ENCODE measurements at places on chromosomes 1 and 21.
A peak's percentile ranks its signal among the peaks of the same experiment; 100 is the strongest.

- peak; percentile 71 for DNase-seq
Measured at GRCh38 chr21:40049031-40049930, 182.0 kb downstream of the PCP4 start.

DNA sequence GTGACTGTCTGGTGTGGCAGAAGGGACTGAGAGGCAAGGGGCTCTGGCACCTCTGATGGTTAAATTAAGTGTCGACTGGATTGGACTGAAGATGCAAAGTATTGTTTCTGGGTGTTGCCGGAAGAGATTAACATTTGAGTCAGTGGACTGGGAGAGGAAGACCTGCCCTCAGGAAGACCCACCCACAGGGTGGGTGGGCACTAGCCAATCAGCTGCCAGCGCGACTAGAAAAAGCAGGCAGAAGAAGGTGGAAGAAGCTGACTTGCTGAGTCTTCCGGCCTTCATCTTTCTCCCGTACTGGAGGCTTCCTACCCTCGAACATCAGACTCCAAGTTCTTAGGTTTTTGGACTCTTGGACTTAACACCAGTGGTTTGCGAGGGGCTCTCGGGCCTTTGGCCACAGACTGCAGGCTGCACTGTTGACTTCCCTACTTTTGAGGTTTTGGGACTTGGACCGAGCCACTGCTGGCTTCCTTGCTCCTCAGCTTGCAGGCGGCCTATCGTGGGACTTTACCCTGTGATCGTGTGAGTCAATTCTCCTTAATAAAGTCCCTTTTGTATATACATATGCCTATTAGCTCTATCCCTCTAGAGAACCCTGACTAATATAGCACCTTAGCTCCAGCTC, 79.6 kb downstream of the KAZN start:
- DNase-seq: no peak

DNA sequence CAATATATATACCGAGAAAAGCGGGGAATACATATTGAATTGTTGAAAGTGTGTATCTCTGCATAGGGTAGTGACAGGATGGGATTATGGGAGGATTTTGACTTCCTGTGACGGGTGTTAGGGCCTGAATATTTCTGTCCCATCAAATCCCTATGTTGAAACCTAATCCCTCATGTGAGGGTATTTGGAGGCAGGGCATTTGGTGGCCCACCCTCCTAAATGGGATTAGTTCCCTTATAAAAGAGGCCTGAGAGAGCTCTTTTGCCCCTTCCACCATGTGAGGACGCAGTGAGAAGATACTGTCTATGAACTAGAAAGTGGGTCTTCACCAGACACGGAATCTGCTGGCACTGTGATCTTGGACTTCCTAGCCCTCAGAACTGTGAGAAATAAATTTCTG, 137.3 kb downstream of the ZSCAN20 start:
- DNase-seq: no peak

GRCh38 chr1:35451125-35451528, 106.1 kb downstream of the KIAA0319L start:
- peak; percentile 70 for DNase-seq

DNA sequence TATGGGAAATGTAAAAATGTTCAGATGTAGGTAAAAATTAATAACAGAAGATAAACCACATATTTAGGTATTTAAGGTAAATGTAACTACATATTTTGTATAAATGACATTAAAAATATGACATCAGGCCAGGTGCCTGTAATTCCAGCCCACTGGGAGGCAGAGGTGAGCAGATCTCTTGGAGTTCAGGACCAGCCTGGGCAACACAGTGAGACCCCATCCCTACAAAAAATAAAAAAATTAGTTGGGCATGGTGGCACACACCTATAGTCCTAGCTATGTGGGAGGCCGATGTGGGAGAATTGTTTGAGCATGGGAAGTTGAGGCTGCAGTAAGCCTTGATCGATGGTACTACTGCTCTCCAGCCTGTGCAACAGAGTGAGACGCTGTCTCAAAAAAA, 216.5 kb downstream of the SPATA17 start:
- no peak for DNase-seq

DNA sequence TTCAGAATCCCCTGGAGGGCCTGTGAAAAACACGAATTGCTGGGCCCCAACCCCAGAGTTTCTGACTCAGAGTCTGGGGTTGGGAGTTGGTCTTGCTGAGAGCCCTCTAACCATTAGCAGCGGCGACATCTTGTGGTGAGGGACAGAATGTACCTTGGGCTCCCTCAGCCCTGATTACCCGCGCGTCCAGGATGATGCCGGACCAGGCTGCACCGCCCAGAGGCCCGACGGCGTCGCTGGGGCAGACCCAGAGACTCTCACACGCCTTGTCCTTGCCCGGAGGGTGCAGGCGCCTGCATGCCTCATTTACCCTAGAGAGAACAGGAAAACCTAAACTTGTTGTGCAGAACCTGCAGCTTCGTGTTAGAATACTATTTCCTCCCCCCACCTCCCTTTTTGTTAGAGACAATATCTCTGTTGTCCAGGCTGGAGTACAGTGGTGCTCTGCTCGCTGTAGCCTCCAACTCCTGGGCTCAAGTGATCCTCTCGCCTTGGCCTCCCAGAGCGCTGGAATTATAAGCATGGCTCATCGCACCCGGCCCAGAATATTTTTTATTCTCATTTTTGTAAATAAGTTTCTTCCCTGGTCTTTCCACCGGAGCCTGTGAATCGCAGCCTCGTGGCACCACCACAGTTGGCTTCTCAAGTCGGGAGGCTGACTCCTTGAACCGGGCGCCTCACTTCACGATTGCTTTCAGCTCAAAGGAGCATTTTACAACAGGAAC, 22.2 kb upstream of the RD3 start:
- DNase-seq: peak; percentile 88

- no peak for DNase-seq
Measured at GRCh38 chr1:156866249-156866909, 5.7 kb downstream of the NTRK1 start.

DNA sequence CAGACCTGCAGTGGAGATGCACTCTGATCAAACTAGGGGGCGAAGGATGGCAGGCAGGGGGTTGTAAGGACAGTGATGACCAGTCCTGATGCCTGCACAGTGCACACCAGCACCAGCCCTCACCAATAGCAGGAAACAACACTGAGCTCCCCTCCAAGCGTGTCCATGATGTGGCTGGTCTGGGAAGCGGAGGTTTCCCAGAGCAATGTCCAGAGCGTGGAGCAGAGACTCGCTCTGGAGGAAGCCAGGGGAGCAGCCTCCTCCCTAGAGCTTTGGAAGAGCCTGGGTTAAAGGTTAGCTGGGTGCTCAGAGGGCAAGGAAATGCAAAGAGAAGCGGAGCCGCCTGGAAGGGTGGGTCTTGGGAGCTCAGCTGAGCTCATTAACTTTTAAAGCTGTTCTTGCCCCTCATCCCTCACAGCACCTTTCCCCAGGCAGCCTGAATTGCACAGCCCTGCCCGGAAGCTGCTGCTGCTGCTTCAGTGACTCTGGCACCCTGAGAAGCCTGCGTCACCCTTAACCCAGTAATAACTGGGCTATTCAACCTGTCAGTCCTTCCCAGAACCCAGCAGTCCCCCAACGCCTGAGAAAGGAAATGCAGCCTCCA, 162.2 kb upstream of the RAB4A start:
- peak; percentile 32 for DNase-seq

- no peak for DNase-seq
Measured at GRCh38 chr1:29642519-29642918, 406.2 kb downstream of the PTPRU start.

DNA sequence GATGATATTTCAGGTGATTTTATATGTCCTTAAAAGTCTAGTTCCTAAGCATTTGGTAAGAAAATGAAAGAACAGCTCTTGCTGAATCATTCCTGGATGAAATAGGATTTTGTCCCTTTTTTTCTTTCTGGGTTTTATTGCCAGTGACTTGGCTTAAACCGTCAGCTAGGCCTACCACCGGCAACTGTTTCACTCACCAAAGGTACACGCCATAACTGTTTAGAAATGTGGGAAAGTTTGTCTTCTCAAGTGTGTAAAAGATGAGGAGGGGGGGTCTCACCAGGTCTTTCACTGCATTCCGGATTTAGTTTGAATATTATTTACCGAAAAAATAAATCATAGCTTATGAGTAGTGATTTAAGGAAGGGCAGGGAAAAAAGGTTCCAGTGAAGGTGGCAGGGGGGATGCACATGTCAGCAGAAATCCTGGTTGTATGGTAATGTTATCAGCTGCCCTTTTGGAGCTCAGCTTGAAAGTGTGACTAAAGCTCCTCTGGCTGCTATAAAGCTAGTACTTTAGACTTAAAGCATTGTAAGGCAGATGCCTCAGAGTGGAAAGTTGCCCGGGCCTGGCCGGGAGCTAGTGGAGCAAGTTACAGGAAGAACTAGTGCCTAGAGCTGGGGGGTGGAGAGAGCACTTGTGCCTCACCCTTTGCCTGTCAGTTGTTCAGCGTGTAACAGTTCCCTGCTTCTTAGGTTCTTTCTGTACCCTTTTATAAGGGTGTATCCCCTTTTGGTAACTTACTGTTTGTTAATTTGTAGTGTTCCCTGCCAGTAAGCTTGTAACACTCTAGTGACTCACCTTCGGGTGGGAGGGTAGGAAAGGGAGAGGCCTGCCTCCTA, 3.1 kb downstream of the ATP1A1 start:
- DNase-seq: peak; percentile 85

GRCh38 chr1:67256291-67257172, 51.1 kb upstream of the IL12RB2 start:
- no peak for DNase-seq

DNA sequence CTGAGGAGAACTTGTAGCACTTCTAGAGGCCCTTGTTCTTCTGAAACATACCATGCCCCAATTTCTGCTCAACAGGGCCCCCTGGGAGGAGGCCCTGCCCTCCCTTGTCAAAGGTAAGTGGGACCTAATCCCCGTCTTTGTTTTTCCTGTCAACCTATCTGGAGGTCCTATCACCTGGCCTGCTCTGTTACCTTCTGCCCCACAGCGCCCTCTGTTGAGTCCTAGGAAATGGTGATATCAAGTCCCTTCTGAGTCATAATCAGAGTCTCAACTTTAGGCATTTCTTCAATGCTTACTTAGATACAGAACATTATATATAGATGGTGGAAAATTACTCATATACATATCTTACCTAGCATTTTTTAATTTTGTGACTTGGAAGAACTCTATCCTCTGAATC, 28.2 kb upstream of the FCRL4 start:
- no peak for DNase-seq

GRCh38 chr1:9551984-9552383, 12.7 kb downstream of the SLC25A33 start:
- DNase-seq: no peak

- DNase-seq: no peak
Measured at GRCh38 chr1:178871551-178872320, 859 bp upstream of the ANGPTL1 start.

- DNase-seq: peak; percentile 89
Measured at GRCh38 chr1:31306278-31306677, 9.4 kb downstream of the ZCCHC17 start.

DNA sequence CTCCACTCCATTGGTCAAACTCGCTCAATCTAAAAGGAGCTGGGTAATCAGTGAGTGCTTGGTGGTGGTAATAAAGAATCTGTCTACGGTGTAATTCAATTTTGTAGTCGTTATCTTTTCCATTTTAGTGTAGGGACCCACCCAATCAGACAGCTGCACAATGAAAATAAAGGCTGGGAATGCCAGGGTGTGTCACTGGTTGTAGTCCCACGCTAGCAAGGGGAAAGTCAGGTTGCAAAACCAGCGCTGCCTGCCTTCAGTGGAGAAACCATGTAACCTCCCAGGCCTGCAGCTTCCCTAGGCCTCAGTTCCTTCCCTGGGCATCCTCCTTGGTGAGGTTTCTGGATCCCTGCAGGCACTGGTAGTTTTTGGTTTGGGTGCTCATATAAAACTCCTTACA, 49.4 kb upstream of the PPP2R5A start:
- no peak for DNase-seq

DNA sequence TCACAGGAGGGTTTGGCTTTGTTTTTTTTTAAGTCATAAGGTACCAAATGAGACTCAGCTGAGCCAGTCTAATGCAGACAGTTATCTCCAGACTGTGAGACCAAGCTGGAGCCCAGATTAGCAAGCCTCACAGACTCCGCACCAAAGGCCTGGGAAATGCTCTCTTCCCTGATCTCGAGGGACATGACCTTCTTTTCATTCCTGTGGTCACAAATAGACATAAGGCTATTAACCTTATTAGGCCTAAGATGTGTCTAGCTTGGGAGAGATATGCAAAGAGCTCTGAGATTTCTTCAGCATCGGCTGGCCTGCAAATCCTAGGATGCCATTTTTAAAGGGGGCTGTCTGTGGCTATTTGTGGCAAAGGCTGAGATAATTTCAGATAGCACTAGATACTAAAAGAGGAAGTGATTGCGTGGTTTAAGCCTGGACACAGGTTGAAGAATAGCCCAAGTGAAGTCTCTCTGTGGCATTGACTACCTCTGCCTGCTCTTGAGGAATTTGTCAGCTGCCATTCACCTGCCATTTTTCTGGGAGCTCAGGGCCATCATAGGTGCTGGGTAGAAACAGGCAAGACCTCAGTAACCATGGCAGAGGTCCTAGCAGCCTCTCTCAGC, 301.3 kb downstream of the SIPA1L2 start:
- DNase-seq: no peak

GRCh38 chr21:37548521-37548981, 182.0 kb downstream of the DYRK1A start:
- no peak for DNase-seq

- no peak for DNase-seq
Measured at GRCh38 chr1:191176131-191176530, 698.5 kb upstream of the BRINP3 start.

DNA sequence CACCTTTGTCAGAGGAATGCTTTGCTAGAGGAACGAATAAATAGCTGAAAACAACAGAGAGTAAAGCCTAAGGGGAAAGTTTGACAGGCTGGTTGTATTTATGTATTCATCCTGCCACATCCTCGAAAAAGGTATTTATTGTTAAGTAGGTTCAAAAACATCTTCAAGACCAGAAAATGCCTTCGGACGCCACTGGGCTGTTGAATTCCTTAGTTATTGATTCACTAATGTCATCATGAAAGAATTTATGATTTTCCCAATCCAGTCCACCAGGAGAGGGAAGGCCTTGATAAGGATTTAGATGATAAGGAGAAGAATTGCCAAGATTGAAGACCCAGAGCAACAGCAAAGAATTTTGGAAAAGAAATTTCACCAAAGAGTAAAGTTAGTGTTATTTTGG, 35.2 kb upstream of the MAB21L3 start:
- DNase-seq: no peak

GRCh38 chr21:45130324-45130774, 56.0 kb downstream of the ADARB1 start:
- peak; percentile 83 for DNase-seq

- DNase-seq: no peak
Measured at GRCh38 chr1:107202007-107202406, 61.2 kb downstream of the NTNG1 start.

DNA sequence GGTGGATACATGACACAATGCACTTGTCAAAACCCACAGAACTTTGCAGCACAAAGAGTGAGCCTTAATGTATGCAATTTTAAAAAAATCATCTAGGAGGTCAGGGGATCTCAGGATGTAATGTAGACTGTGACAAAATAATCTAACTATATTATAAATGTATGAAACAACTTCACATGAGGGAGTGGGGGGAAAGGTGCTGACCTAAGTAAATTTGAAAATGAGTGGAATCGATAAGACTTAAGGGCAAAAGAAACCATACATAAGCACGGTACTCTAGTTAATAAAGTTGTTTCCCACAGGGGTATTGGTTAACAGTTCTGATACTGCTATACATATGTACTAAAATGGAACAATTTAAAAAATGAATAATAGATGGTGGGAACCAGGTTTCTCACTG, 64.7 kb downstream of the PRPF38A start:
- DNase-seq: no peak

Measured in RKO (cell line).